ENCODE measurements at places on chromosomes 16 and 17.

DNA sequence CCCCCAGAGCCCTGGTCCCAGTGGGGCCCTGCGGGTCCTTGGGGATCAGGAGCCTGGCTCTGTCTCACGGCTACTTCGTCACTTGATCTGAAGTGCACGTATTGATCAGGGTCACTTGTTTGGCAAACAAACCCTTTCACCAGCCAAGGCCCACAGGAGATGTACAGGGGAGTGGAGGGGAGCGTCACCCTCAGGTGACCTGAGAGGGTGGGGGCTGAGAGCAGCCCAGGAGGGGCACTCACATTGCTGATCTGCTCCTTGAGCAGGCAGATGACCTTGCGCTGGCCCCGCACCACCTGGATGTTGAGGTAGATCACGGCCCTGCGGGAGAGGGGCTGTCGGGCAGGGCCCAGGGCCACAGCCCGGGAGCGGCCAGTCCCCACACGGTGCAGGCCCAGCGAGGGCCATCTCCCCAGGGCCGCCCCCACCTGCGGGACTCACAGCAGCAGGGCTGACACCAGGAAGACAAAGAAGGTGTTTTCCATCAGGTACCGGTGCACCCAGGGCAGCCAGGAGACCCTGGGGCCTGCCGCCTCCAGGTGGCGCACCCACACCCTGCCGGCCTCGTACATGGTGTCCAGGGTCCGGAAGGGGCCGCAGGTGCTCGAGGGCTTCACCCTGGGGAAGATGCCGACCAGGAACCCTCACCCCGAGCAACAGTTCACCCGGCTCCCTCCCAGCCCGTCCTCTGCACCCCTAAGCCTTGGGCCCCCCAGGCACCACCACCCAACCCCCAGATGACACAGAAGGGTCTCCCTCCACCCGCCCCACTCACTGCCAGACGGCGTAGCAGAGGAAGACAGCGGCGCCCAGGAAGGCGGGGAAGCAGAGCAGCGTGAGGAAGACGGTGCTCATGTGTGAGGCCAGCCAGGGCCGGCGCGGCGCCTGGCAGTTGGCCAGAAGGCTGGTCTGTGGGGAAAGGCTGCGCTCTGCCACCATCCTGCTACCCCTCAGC, 11.3 kb downstream of the TMC6 start:
- peak; percentile 56 for DNase-seq

DNA sequence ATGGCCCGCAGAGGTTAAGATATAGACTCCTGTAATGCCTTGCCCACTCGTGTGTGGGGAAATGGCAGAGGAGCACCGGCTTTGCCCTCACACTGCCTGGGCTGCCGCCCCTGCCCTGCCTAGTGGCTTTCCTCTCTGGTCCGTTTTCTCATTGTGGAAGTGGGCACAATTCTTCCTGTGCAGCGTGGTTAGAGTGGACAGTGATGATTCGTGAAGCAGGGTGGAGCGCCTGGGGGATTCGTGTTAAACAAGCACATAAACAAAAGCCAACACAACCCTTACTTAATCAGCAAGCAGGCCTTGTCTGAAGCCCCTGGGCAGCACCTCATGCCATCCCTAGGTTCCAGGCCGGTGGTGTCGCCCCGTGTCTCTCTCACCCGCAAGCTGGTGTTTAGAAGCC, 269.7 kb downstream of the SEC14L1 start:
- no peak for DNase-seq

DNA sequence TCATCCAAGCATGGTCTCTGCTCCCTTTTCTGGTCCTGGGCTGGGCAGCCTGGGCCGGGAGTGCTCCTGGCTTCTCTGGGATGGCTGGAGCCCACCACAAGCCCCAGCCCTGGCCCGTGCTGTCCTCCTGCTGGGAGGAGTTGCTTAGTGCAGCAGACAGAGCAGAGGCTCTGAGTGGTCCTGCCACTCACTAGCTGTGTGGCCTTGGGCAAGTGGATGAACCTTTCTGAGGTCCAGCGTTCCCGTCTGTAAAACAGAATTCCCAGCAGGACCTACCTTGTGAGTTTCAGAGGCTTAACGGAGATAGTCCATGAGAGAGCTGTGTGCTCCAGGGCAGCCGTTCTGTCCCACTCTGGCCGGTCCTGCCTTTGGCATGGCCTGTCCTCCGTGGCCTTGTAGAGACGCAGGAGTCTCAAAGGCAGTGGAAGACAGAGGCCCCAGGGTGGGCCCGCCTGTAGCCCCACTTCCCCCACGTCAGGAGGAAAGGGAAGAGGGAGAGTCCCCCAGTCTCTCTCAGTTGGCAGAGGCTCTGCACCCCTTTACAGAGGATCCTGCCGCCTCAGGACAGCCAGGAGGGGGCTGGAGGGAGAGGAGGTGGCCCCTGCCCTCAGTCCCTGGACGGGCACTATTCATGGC, 7.8 kb downstream of the MYO15B start:
- no peak for DNase-seq

- no peak for DNase-seq
Observed at GRCh38 chr17:58741121-58741625, 14.5 kb upstream of the PPM1E start.

- peak; percentile 81 for DNase-seq
Observed at GRCh38 chr17:36705874-36706731, 104.7 kb downstream of the MRM1 start.

DNA sequence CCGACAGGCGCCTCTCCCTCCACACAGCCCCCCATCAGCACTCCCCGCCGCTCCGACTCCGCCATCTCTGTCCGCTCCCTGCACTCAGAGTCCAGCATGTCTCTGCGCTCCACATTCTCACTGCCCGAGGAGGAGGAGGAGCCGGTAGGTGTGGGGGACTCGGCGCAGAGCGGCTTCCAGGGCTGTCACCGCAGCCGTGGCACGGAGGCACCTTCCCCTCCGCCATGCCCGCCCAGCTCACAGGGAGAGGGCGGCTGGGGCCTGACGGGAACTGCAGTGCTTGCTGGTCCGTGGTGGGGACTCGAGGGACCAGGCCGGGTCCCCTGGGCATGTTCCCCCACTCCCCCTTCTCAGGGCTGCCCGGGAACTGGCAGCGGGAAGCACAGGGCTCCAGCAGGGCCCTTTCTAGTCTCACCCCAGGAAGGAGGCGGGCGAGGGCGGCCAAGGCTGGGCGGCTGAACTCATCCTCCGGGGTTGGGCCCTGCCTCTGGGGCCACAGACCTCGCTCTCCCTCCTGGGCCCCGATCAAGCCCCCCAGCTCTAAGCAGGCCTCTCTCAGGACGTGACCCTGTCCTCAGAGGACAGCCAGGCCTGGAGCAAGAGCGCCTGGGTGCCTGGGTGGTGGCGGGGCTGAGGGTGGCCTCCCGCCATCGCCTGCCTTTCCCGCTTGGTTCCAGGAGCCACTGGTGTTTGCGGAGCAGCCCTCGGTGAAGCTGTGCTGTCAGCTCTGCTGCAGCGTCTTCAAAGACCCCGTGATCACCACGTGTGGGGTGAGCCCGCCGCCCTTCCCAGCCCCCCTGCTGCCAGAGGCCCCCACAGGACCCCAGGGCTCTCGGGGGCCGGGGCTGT, 15.2 kb downstream of the TRAF7 start:
- no peak for DNase-seq
